Smooth muscle cell of the brain vasculature (primary cell): ENCODE measurements at places on chromosomes 3 and 15.

- no peak for DNase-seq
These were observed 2.2 kb upstream of the SUCLG2 start for GRCh38 chr3:67656614-67657013.

DNA sequence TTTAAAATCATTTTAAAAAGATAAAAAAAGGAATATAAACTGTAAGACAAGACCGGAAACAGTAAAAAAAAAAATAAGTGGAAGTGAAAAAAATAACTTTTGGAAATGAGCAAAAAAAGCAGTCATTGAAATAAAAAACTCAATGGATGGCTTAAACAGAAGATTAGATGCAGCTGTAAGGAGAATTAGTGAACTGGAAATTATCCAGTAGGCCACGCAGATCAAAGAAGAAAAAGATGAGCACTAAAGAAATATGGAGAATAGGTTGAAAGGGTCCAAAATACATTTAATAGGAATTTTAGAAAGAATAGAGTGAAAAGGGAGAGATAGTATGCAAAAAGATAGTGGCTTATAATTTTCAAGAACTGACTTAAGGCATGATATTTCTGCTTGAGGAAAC, 47.0 kb downstream of the STARD5 start:
- DNase-seq, result no peak

DNA sequence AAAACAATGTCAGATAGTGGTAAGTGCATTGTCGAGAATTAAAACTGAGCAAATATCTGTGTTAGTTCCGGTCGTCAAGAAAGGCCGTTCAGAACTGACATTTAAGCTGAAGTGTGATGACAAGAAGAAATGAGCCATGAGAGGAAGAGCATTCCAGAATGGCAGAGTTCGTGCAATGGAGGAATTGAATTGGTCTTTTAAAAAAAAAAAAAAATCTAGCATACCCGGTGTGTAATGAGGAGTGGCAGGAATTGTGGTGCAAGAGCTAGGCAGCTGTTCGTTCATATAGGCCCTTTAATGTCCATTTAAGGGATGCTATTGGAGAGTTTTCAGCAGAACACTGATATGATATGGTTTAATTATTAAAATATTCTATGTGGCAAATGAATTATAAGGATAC, 2.6 kb upstream of the GBE1 start:
- DNase-seq, result no peak

- DNase-seq, result no peak
These were observed 85.5 kb downstream of the VPS13C start for GRCh38 chr15:61974759-61975158.

DNA sequence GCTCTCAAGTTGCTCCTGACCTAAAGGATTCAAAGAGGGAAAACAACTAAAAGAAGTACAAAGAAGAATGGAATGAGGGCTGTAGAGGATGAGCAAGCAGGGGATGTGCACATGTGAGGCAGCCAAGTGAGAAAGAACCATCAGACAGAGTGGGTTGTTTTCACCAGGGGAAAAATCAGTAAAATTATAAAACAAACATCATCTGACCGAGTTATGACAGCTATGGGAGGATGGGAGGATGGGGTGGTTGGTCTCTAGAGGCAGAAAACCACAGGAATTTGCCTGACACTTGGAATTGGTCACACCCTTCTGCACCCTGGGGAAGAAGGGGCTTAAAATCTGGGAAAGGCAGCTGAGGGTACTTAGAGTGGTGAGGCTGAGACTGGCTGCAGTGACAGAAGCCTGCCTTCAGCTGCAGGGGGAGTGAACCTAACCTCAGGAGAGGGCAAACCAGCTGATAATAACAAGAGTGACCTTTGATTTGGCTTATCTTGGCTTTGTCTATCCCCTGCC, 10.1 kb downstream of the ARHGAP31 start:
- DNase-seq, result no peak

- DNase-seq, result no peak
These were observed 2.3 kb downstream of the CHP1 start for GRCh38 chr15:41233367-41233771.

GRCh38 chr15:38899300-38899699, 334.7 kb upstream of the RASGRP1 start:
- DNase-seq, result no peak

DNA sequence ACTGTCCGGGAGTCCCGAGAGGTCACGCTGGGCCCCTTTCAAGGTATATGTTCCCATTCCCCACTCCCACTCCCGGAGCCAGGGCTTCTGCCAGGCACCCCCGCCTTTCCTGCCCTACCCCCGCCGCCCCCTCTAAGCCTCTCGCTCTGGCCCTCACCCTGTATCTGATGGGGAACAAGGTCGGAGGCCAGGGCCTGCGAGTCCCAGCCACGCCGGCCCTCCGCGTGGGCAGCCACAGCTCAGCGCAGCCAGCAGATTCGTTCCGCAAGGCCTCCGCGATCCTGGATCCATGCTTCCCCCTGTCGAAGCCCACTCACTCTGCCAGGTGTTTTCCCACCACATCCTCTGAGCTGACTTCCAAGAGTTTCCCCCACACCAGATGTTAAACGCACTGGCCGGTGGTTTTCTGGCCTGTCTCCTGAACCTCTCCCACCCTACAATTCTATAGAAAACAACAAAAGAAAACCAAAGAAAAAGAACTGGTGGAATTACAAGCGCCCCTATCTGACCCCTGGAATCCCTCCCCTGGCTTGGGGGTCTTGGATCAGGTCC, 303.7 kb downstream of the NTRK3 start:
- DNase-seq, result no peak

DNA sequence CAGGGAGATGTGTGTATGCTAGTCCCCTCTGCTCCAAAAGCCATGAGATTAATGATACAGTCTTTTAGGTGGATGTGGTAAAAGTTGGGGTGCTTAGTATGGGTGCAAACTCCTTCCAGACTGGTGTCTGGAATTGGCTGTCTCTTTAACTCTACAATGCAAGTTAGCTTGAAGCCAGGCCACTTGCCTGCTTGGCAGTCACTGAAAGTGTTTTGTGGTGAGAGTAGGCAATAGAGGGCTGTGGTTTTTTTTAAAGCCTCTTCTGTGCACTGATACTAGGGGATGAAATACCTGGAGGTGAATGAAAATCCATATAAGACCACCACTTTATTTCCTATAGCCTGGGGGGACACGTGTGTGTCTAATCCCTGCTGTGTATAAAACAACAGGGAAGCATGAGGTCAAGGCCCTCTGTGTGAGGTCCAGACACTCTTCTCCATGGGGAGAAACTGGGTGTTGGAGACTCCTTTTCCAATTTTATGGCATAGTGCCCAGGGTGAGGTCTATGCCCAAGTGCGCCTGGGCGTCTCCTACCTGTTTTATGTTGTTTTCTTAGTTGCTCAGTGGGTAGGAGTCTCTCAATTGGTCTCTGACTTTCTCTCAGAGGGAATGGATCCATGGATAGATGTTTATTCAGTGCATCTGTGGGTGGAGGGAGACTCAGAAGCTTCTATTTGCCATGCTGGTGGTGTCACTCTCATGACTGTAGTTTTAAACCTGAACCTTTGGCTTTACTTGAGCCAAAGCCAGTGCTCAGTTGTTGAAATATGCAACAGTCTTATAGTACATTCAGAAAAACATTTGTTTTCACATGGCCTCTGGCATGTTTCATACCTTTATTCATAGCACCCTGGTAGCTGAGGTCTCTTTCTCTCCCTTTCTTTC, 327.8 kb upstream of the ATP11B start:
- no peak for DNase-seq

- no peak for DNase-seq
These were observed 14.6 kb downstream of the MRPS25 start for GRCh38 chr3:15050405-15051092.

DNA sequence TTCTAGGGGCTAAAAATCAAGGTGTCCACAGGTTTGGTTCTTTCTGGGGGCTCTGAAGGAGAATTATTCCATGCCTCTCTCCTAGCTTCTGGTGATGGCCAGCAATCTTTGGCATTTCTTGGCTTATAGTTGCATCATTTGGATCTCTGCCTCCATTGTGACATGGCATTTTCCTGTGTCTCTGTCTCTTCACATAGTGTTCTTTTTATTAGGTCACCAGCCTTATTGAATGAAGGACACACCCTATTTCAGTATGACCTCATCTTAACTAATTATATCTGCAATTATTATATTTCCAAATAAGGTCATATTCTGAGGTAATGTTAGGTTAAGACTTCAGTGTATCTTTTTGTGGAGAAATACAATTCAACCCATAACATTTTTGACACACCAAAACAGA, 3.2 kb upstream of the GBE1 start:
- no peak for DNase-seq

GRCh38 chr3:33153782-33154181, 40.0 kb downstream of the CRTAP start:
- no peak for DNase-seq

GRCh38 chr3:106542101-106542769, 673.4 kb upstream of the CBLB start:
- DNase-seq, result no peak

DNA sequence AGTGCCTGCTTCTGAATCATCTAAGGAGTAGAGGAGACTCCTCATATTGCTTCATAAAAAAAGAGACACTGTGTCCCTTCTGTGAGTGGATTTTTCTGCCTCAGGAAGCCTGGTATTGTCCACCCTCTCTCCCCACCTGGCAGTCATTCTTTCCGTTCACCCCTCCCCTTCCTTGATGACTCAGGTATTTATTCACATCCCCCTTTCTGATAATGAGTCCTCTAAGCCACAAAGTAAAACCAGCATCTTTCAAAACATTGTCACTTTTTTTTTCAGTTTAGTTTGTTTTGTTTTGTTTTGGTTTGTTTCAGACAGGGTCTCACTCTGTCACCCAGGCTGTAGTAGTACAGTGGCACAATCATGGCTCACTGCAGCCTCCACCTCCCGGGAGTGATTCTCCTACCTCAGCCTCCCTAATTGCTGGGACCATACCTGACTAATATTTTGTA, 65.2 kb upstream of the UBE2E1 start:
- DNase-seq, result no peak

DNA sequence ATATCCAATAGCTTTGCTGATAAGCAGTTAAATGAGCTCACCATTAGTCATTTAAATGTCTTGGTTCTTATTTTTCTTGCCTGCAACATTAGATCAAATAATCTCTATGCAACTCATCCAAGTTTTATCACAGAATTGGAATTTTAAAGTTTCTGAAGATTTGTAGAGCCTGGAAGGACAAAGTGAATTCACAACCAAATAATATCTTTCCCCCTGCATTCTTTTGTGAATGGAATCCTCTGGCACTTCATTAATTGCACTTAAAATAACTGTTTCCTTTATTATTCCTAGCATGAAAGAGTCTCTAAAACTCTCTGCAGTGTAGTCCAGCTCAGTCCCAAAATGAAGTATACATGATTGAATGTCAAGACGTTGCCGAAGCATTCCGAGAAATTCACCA, 345.6 kb upstream of the TGFBR2 start:
- no peak for DNase-seq

DNA sequence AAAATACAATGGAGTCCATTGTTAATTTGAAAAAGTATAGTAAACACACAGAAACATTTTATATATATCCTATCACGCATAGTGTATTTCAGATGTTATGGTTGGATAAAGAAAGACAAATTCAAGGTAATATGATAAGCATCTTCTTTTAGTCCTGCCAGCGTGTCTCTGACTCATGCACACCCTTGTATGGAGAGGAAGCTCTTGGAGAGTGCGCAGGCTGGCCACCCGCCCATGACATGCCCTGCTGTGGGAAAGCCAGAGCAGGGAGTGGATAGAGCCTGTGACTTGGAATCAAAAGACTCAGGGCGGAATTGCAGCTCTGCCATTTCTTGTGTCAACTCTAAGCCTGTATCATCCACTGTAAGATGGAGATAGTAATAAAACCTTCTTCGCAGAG, 23.0 kb upstream of the COPG1 start:
- DNase-seq, result peak; percentile 88

DNA sequence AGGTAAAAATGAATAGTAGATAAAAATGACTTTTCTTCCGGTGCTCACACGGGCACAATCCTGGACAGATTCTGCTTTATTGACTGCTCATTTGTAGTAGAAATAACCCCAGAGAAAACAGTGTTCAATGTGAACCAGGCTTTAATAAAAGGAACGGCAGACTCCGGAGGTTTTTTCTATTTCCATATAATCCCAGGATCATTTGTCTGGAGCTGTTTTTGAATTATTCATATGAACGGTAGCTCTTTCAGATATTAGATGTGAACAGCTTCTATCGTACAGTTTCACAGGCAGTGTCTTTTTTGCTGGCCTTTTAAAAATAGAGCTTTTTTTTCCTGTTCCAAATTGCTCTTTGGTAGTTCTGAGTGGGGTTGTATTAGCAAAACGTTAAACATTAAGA, 347.3 kb downstream of the MFSD1 start:
- no peak for DNase-seq

DNA sequence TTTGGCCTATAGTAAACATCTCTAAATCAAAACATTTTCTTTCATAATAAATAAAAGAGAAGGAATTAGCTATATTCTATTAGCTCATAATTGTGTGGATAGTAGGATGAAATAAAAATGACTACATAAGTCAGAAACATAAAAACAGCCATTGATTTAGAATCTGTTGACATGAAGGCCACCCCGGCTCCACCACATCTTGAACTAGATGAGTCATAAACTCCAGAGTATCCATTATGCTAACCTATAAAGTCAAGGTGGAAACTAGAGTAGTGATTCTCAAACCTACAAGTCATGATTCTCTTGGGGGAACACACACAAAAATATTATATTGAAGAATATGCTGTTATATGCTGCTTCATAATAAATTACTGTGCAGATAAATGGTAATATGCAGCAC, 831.0 kb downstream of the TUSC7 start:
- DNase-seq, result no peak

DNA sequence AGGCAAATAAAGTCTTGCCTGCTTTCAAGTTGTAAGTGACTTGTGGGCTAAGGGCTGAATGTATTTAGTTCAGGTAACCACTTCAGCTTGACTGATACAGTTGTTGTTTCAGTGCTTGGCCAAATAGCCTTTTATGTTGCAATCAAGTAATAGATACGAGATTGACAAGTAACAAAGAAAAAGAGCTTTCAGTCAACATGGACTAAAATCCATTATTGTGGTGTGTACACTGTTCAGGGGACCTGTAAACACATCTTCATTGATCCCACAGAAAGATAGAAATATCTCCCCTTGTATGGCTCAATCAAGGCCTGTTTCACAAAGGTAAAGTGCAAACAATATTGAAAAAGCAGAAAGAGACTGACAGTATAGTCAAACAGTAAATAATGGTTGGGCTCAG, 224.8 kb upstream of the TMCO5A start:
- DNase-seq, result no peak

GRCh38 chr3:136958939-136959338, 1.2 kb downstream of the IL20RB start:
- DNase-seq, result no peak

DNA sequence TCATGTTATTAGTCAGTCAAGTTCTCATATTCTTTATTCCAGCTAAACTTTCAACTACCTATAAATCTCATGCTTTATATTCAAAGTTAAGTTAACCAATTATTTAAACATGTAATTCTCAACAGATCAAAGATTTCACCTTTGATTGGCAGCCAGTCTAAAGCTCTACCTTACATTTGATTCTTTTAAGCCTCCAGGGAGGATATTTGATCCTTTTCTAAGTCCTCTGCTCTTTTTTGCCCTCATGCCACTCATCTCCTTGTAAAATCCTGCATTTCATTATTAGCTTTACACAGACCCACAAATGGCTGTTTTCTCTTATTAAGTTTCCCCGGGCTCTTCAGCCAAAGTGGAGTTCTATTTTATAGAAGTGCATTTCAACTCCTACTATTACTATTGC, 134.1 kb downstream of the NLGN1 start:
- no peak for DNase-seq

GRCh38 chr3:157351981-157352380, 84.7 kb upstream of the PTX3 start:
- DNase-seq, result no peak

GRCh38 chr3:66115858-66116654, 77.3 kb upstream of the MAGI1 start:
- DNase-seq, result no peak
